ENCODE measurements at places on chromosomes 6 and 20.

- no peak for DNase-seq
Observed at GRCh38 chr6:7646394-7646793, 56.4 kb downstream of the SNRNP48 start.

DNA sequence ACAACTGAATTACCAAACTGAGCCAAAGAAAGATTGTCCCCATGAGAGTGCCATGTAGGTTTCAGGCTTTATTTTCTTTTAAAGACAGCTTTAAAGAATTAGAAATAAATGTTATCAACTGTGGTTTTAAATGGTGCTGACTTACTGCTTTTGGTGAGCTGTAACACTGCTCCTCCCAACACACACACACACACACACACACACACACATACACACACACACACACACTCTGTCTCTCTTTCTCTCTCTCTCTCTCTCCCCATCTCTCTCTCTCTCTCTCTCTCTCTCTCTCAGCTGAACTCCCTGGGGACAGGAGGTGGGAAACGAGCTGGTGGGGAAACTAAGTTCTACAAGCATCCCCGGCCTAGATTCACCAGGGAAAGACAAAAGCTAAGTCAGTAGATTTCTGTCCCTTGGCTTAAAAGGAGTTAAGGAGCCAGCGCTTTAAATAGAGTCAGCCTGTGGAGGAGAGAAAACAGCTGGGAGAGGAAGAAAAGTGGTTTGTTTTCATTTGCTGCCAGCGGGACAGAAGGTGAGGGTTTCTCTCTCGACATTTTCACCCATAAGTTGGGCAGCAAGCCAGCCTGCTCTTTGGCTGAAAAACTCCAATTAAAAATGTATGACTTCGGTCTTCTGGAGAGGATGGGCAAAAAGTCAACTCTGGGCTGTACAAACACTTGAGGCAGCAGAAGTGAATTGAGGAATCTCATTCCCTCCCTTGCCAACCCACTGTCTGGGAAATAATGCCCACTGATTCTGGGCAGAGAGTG is 27.4 kb downstream of the CBLN4 start:
- no peak for DNase-seq

DNA sequence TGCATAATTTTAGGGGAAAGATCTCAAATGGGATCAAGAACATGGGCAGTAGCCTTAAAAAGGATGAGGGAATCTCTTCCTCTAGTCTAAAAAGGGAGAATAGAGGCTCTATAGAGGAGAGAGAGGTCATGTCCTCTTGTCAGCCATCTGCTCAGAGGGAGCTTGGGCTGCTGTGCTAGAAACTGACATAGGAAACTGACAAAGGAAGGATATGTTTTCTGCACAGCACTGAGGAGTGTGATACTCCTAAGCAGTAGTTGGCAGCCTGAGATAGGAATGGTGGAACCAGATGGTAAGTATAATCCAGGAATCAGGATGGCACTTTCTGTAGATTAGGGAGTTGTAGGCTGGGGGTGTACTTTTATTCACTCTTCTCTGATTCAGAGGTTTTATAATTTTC is 59.2 kb downstream of the PTPRA start:
- no peak for DNase-seq

- DNase-seq = no peak
Observed at GRCh38 chr6:53532942-53533341, 12.0 kb downstream of the GCLC start.

GRCh38 chr20:58756450-58756775 is 63.8 kb downstream of the NPEPL1 start:
- DNase-seq = no peak

DNA sequence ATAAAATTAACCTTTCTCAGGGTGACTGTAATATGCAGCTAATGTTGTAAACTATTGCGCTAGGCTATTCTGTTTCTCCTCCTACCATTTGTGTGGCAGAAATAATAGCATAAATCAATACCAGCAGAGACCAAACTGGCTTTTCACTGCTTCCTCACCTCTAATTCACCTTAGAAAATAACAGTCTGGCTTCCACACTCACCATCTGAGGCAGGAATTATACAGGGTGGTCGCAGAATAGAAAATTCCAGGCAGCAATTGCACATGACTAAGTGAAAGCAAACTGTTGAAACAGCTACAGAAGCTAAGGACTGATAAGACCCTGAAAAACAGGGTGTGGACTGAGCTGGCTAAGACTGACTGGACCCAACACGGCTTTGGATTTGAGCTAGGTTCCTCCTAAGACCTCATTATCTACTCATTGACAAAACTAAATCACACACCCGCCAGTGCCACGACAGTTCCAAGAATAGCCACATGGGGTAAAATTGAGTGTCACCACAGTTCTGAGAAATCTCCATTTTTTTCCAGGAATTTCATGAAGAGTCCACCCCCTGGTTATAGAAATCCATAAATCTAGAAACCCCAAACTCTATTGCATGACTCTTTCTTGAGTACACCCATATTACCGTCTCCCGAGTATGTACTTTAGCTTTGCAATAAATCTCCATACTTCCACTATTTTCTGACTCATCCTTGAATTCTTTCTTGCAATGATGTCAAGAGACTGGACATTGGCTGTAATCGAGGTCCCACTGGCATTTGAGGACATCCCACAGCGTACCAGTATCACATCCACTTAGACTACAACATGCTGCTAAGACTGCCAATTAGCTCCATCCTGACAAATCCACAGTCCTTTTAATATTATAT is 60.9 kb upstream of the KCNQ5 start:
- no peak for DNase-seq

DNA sequence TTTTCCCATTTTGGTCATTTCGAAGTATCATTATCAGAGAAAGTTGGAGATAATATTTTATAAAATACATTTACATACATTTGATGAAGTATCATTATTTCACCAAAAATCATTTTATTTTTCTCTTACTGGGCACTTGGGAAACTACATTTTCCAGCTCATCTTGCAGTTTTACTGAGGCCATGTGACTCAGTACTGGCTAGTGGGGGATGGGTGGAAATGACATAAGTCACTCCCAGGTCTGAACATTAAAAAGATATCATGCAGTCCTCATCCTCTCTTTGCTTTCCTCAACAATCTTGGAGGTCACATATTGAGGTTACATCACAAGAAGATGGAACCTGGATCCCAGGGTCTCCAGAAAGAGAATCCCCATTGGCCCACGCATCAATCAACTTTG is 84.1 kb downstream of the CD24 start:
- DNase-seq = no peak

GRCh38 chr6:108027056-108027455 is 47.5 kb downstream of the OSTM1 start:
- no peak for DNase-seq

DNA sequence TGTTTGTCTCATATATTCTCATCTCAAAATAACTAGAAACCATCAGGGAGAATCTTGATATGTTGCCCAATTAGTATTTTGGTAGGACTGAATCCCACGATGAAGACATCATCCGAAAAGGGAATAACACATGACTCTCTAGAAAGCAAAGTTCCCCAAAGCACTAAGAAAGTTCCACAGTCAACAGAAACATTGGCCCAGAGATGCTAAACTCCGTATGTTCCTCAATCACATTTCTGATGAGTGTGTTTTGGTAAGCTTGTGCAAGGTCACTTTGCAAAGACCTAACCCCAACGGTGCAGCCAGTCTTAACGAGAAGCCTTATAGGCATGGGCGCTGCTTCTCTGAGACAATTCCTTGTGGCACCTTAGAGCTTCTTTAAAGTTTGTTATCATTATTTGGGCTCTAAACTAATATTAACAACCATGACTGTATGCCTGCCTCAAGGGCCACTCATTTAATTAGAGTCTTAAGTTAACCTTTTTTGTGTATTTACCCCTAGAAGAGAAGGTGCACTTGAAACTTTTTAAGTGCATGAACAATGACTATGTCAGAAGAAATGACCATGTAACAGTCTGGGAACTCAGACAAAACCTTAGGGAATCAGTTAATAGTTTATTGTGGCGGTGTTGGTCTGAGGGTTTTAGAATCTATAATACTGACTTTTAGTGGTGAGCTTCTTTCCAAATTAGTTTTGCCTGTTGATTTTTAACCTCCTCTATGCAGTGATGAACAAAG is 202.0 kb upstream of the RAB32 start:
- no peak for DNase-seq

DNA sequence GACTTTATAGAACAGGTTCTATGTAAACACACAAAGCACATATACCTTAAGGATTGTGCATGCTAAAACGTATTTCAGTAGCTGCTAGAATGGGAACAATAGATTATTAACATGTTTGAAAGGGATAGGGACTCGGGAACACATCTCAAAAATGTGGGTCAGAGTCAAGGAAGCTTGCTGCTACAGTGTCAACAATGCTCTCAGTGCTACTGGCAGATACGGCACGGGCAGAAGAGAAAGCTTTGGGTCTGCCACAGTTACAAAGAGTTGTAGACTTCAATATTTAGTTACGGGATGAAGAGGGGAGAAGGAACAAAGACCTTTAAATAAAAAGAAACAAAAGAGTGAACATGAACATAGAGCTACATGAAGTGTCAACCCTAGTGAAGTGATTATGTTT is 170.5 kb downstream of the BACH2 start:
- DNase-seq = no peak
